Stimulated activated CD4-positive, alpha-beta T cell treated with anti-CD3 and anti-CD28 coated beads, Interleukin-15, amount 100 ng/mL, for 48 hours (primary cell): ENCODE measurements at places on chromosomes 5 and 9.

GRCh38 chr5:7422316-7423106 lies 26.6 kb downstream of the ADCY2 start:
- DNase-seq, result no peak

DNA sequence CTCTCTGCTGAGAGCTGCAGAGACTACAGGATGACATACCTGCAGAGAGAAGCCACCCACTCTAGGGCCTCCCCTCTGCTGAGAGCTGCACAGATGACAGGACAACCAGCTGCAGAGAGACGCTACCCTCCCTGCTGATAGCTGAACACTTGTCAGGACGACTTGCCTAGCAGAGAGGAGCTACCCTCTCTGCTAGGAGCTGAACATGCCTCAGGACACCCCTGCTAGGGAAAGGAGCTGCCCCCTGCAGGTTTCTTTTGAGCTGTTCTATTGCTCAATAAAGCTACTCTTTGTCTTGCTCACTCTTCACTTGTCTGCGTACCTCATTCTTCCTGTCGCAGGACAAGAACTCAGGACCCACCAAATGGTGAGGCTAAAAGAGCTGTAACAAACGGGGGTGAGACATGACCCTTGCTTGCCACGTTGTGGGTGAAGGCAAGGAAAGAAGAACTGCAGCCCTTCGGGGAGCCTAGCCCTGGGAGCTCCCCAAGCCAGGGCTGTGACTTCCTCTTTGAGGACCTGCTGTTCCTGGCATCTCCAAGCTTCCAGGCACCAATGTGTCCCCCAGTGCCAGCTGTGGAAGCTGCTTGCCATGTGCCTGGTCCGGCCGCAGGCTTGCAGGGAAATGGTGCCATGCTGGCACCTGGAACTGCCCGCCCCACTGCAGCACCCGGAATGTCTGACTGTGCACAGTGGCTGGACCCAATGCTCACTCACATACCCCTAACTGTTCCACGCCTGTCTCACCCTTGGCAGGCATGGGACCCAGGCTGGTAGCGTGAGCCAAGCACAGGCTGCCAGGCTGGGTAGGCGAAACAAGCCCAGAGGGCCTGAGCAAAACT lies 5.1 kb upstream of the TESK1 start:
- DNase-seq, result no peak

- no peak for DNase-seq
These were observed 11.2 kb upstream of the SET start for GRCh38 chr9:128677794-128678193.

GRCh38 chr9:114694146-114694545 lies 12.2 kb upstream of the TEX48 start:
- DNase-seq, result no peak

DNA sequence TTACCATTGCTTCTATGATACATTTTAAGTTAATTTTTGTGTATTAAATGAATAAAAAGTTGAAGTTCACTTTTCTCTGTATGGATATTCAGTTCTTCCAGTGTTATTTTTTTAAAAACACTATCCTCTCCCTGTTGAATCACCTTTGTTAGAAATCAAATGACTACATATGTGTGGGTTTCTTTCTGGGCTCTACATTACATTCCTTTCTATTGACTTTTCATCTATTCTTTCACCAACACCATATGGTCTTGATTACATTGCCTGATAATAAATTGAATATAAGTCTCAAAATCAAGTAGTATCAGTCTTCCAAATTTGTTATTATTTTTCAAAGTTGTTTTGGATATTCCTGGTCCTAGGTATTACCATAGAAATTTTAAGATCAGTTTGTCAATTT lies 7.3 kb upstream of the RASEF start:
- no peak for DNase-seq

DNA sequence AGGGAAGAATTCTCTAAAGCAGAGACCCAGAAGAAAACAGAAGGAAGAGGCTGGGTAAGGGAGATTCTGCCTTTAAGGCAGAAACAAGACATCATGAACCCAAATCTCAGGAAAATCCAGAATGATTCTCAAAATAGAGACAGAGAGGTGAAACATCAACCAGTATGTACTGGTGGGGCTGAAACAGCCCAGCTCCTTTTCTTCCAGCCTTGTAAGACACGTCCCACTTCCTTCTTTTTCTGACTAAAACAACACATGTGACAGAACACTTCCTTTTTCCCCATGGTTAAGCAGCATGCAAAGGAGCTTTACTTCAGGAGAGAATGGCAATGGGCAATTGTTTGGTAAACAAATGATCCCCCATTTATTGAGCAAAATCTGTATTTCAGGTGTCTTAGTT lies 230.8 kb upstream of the NR4A3 start:
- DNase-seq, result no peak

GRCh38 chr5:22663134-22663533 lies 190.0 kb downstream of the CDH12 start:
- DNase-seq, result no peak

GRCh38 chr5:153101235-153102180 lies 389.0 kb upstream of the GRIA1 start:
- no peak for DNase-seq

DNA sequence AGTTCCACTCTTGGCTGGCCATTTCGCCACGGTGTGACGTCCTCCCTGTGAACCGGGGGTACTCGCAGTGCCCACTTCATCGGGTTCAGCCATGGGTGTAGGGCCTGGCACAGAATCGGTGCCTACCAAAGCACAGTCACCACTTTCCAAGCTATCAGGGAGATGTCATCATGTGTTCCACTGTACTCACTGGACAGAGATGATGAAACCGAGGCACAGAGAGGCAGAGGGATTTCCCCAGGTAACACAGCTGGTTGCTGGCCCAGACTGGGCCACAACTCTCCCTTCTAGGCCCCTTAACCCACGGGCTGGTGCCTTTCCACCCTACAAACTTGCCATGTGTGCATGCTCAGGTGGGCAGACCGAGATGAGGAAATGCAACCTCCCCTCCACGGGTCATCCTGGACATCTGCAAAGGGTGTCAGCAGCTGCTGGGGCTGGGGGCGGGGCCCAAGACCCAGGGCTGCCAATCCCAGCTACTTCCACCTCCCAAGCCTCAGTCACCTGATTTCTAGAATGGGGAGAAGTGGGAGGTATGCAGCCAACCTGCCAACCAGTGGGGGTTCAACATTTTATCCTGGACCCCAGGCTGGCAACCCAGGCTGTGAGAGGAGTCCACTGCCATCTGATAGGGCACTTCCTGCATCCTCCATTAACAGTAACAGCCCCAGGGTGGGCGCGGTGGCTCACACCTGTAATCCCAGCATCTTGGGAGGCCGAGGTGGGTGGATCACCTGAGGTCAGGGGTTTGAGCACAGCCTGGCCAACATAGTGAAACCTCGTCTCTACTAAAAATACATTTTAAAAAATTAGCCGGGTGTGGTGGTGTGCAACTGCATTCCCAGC lies 893 bp upstream of the SH2D3C start:
- DNase-seq, result peak; percentile 58

- no peak for DNase-seq
These were observed 26.7 kb upstream of the GRIA1 start for GRCh38 chr5:153463806-153464205.

DNA sequence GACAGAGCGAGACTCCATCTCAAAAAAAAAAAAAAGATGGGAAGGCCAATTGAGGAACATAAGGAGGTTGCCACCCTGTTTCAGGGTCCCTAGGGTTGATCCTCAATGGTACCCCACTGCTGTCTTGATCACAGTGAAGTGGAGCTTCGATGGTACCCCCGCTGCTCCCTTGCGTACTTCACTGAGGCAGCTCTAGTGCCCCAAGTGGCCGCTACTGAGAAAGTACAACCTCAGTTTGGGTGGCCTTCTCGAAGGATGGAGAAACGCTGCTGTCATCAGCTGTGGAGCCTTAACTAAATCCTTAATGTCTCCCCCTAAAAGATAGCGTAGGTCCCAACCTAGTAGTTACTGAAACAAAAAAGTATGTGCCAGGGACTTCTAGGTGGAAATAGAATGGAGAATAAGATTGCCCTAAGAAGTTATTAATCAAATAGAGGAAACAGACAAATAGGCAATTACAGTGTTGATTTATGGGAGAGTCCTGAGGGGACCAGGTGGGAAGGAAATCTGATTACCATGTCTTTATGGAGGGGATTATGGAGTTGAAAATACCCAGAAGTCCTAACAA lies 6.3 kb downstream of the TESK1 start:
- DNase-seq, result peak; percentile 15
